Fibroblast of skin of left quadriceps (primary cell): ENCODE measurements at places on chromosomes 4 and X.

DNA sequence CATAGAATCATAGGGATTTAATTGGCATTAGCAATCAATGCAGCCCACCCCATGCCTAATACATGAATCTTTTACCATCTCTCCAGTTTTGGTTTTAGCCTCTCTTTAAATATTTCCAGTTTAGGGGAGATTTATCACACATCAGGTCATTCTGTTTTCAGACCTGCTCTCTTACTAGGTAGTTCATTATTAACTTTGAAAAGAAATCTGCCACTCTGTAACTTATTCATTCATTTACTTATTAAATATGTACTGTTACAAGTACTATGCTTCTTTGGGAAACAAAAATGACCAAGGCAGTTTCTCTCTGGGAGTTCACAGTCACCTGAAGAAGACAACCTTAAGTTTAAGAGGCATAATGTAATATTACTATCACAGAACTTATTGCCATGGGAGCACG, 62.1 kb downstream of the USO1 start:
- DNase-seq: no peak

GRCh38 chr4:86856896-86857295, 7.7 kb upstream of the SLC10A6 start:
- no peak for DNase-seq

GRCh38 chrX:138982365-138982764, 270.8 kb upstream of the FGF13 start:
- DNase-seq: no peak

DNA sequence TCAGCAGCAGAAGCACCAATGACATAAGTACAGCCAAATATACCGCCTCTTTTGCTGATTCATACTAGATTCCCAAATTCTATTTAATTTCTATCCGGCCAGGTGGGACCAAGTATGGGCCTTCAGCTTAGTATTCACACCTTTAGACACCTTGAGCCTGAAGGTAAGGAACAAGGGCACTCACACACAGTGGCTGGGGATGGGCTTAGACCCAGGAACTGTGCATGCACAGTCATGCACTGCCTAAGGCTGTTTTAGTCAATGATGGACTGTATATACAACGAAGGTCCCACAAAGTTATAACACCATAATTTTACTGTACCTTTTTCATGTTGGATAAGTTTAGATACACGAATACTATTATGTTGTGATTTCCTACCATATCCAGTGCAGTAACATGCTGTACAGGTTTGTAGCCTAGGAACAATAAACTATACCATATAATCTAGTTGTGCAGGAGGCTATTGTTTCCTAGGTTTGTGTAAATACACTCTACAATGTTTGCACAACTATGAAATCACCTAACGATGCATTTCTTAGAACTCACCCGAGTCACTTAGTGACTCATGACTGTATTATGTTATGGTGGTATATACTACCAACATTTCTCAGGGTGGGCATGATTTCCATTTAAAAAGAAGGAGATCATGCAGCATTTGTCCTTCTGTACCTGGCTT, 9.7 kb upstream of the CLNK start:
- no peak for DNase-seq

GRCh38 chr4:150140774-150141400, 62.6 kb downstream of the DCLK2 start:
- no peak for DNase-seq
